ENCODE measurements at places on chromosomes 12 and 14.

DNA sequence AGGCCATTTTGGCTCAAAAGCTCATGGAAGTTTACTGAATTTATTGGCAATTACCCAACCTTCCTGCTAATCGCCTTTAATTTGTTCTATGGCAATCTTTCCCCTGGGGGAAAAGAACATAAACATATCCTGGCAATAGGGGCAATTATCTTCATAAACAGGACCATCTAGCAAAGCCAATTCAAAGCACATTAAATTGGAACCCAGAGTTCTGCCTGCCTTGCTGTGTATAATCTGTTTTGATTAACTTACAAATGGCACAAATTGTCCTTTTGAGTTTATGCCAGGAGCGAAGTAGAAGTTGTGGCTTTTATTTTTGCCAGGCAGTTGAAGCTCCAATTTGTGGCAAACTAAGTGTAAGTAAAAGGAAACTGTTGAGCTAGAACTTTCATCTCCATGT lies 68.6 kb downstream of the C12orf50 start:
- no peak for DNase-seq

DNA sequence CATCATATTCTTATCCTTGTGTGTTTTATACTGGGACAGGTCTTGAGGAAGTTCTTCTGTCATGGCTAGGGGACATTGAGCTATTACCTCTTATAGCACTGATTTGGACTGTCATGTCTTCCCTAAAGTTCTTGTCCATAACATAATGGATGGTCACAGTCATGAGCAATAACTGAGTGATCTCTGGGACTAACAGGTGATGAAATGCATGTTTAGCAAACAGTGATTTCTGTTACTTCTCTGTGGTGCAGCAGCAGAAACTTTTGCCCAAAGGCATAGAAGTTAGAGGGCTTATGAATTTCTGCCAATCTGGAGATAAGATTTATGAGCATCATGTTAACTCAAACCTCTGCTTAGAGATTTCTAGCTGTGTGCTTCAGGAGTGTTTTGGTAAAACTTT lies 5.9 kb downstream of the ADIPOR2 start:
- DNase-seq = no peak

- no peak for DNase-seq
Measured at GRCh38 chr12:24297516-24297915, 348.0 kb upstream of the SOX5 start.

DNA sequence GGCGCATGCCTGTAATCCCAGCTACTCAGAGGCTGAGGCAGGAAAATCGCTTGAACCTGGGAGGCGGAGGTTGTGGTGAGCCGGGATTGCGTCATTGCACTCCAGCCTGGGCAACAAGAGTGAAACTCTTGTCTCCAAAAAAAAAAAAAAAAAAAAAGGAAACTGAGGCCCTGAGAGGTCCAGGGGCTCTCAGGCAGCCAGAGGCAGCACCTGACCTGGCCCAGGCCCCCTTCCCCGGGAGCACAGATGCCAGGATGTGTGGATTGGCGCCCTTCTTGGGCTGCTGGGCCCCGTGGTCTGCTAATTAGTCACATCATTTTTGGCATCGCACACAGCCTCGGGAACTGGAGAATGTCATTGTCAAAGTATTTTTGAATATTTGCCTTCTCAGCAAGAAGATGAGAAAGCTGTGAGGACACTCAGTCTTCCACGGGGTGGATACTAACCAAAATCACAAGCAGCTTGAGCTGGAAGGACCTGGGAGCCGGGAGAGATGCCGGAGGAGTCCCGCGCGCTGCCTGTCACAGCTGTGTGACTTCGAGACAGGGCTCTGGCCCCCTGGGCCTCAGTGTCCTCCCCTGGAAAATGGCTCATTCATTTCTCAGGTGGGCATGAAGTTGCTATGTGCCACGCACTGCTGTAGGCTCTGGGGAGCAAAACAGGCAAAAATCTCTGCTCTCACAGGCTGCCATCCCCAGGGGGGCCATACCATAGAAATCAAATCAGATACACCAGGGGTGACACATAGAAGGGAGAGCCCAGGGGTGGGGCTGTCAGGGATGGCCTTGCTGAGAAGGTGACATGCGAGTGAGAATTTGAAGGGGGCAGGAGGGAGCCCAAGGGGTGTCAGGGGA lies 12.5 kb upstream of the RCOR1 start:
- DNase-seq = no peak

- DNase-seq = no peak
Measured at GRCh38 chr12:121297435-121297991, 1.0 kb upstream of the CAMKK2 start.

GRCh38 chr14:31232081-31232480 lies 24.5 kb upstream of the HECTD1 start:
- no peak for DNase-seq

- DNase-seq = no peak
Measured at GRCh38 chr12:3150931-3151835, 74.0 kb downstream of the TSPAN9 start.

GRCh38 chr12:51620448-51620847 lies 29.4 kb downstream of the SCN8A start:
- no peak for DNase-seq

- DNase-seq = no peak
Measured at GRCh38 chr12:80698256-80698655, 9.2 kb upstream of the MYF6 start.

DNA sequence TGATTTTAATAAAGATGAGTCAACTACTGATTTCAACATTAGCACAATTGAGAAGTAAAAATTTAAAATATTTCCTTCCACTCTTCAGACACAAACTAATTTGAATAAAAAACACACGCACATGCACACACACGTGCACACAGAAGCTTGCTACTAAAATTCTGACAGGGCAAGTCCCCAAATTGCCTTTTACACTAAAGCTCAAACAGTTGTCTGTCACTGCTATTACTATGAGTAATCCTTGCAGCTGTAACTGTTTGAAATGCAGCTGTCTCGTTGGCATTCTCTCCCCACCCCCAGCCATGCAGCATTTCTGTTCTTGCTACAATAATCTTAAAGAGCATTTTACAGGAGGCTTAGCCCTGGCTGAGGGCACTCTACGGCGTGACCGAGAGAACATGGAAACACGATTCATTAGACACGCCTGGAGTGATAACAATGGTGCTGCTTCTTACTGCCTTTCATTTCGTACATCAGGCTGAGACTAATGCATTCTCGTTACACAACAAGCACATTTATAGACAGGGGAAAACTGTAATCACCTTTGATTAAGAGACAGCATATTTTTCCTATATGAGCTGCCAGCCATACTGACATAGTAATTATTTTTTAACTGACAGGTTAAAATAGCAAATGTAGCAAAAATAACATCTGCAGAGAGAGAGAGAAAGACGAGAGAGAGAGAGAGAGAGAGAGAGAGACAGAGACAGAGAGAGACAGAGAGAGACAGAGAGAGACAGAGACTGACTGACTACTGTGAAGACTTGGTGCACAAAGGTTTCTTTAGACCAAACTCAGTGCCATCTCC lies 153.8 kb downstream of the MED13L start:
- DNase-seq = no peak

DNA sequence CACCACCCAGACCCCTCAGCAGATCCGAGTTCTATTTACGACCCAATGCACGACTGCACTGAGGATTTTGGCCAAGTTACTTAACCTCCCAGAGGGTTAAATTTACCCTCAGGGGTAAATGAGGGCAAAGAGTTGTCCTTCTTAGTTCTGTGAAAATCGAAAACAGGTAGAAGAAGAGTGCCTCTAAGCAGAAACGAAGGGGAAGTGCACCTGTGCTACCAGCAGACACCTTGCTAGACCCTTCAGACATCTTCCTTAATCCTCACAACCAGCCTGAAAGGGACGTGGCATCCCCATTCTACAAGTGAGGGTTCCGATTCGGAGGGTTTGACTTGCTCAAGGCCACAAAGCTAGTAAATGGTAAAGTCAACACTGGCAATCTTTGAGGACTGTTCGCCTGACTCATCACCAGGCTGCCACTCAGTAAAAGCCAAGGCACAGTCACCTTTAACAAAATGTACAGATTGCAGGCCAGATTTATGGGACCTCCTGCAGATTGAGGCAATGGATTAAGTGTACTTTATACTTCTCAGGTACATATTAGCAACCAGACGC lies 1.6 kb downstream of the GSG1 start:
- DNase-seq = no peak

GRCh38 chr12:82149045-82149444 lies 209.1 kb downstream of the CCDC59 start:
- no peak for DNase-seq

DNA sequence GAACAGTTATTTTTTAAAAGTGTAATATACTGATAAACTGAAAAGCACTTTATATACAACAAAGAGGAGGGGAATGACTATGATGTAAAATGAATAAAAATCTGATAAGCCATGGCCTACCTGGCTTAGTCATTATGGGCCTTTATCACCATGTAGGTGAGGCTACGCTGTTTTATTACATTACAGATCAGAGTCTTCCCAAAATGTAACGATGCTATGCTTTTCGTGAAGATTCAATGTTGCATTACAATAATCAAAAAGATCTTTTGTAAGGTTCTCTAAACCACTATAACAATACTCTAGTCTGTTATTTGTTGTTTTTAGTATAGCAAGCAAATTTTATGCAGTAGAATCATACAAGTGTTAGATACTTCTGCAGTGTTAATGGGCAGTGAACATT lies 34.2 kb downstream of the ARID4A start:
- DNase-seq = no peak

DNA sequence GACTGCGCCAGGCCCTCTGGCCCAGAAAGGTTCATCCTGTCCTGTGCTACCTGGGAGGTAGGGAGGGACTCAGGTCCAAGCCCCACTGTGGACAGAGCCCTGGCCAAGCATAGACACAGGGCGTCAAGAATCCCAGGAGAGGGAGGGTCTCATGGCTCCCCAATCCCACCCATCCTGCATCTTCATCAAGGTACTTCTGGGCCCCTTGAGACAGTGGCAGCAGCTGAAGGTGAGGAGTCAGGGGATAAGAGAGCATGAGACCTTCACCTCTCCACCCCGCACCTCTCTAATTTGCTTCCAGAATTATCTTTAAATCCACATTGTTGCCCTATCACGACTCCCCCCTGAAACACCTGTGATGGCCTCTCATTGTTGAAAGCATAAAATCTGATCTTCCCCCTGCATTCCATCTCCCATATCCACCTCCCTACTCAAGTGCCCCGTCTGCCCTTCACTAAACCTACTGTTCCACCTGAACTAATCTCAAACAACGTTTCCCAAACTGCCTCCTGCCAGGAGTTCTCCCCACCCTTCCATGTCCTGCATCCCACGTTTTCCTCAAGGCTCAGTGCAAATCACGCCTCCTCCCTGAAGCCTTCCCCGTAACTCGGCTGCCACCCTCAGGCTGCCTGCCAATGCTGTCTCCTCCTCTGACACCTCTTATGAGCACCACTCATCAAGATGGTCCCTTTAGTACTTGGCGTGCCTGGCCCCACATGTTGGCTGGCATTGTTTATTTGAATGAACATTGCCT lies 27.1 kb downstream of the KRT18 start:
- no peak for DNase-seq

DNA sequence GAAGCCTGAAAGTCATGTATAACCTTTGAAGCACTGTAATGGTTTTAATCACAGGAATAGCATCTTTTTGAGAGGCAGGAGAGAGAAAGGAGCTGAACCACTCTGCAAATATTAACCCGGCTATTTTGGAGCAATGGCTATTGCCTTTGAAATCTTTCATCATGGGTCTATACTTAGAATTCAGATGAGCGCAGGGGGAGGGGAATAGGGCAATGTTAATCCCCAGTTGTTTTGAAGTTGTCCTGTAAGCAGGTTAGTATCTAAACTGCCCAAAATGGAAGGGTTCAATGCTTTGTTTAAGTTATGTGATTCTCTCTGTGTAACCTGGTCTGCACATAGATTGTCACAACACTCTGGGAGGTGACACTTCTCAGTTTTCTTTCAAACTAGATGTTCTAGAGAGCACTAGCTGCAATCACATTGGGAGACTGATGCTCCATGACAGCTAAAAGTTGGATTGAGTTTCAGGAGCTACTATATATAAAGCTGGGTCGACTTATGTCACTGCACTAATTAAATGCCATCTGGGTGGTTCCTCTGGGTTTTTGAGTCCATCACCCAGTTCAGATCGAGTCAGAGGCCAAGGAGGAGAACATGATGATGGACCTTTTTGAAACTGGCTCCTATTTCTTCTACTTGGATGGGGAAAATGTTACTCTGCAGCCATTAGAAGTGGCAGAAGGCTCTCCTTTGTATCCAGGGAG lies at the start of gene MYF6:
Gene MYF6, plus strand, starts transcription at position 509 of the 704 bp plus-strand sequence. Its CDS starts 86 bp downstream, at position 595.
- DNase-seq = no peak

- DNase-seq = no peak
Measured at GRCh38 chr14:53696217-53696965, 260.2 kb downstream of the BMP4 start.

DNA sequence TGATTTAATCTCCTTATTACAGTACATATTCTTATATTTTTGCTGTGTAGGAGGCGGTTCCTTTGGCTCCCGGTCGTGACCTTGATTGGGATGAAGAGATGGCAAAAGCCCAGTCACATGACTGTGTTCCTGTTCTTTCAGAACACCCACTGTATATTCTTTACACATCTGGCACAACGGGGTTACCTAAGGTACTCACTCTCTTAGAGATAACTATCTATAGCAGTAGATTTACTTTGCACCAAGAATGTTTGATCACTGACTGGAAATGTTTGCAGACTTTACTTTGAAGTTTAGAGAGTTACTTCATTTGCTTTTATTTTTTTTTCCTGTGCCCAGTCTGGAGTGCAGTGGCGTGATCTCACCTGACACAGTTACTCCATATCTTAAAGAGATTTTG lies 65.2 kb downstream of the ACSS3 start:
- DNase-seq = no peak

GRCh38 chr14:50007123-50007903 lies 109.1 kb downstream of the VCPKMT start:
- DNase-seq = no peak

DNA sequence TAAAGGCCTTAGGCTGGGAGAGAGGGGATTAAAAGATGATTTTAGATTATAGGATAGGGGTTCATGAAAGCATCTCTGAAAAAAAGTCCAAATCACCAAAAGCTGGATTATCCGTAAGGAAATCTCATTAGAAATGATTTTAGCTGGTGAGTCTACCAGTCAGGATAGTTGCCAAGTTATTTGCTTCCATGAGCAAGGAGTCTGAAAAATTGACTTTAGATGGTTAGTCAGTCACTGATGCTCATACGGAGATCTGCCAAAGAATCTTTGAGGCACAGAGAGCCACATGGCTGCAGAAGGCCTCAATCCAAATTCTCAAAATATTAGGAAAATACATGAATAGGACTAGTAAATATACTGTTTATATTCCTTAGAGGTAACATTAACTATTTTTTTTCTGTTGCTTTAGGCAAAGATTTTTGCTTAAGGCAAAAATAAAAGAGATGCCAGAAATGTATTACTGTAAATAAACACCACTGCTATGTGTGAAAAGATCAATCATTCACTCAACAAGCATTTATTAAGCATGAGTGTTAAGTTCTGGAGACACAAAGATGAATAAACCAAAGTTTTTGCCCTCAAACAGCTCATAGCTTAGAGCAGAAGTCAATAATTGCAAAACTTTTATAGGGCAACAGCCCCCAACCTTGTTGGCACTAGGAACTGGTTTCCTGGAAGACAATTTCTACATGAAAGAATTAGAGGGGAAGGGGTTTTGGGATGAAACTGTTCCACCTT lies 105.2 kb downstream of the BBS10 start:
- DNase-seq = no peak

Data from stimulated activated CD4-positive, alpha-beta T cell treated with anti-CD3 and anti-CD28 coated beads, TNF-alpha, amount 100 ng/mL, for 1 hour (primary cell).